Suprapubic skin (tissue), 4 donors: ENCODE measurements at places on chromosomes 12 and 14. TPM values are rescaled to one million over a fixed set of nuclear protein-coding genes. Genes with fewer than 3 reads are reported as not detected.

The LRP6 gene
- total RNA-seq = 28.1 TPM

The AKAP3 gene
- 1.4 TPM for total RNA-seq

DNA sequence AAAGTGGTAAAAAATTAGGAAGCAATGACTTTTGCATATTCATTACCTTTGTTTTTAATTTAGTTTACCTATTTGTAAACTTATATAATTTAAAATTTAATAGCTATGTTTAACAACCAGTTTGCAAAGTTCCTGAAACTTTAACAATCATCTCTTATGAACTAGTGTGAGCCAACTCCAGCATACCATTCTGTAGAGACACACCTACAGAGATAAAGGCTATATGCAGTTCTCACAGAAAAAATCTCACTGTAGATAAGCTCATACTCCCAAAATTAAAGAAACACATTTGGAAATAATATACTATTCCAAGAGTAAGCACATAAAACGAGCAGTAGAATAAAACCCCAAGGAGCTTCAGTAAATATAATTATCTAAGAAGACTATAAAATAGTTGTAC is 77.5 kb downstream of the CDK17 start:
- no peak for DNase-seq

- DNase-seq = no peak
Measured at GRCh38 chr12:42776396-42776795, 186.8 kb upstream of the PRICKLE1 start.

DNA sequence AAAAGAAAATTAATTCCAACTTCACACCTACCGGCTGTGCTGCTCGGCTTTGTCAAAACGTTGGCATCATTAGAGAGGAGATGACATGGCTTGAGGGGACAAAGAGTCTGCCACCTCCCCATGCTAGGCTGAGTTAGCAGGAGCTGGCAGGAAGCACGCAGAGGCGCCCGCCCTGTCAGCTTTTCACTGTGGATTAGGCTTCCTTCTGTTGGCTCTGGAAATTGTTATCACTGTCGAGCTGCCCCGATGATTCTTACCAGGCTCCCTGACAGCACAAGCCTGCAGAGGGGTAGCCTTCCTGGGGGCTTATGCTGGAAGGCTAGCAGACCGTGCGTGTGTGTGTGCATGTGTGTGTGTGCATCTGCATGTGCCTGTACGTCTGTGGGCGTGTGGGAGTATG is 490.9 kb upstream of the TBX3 start:
- DNase-seq = no peak

DNA sequence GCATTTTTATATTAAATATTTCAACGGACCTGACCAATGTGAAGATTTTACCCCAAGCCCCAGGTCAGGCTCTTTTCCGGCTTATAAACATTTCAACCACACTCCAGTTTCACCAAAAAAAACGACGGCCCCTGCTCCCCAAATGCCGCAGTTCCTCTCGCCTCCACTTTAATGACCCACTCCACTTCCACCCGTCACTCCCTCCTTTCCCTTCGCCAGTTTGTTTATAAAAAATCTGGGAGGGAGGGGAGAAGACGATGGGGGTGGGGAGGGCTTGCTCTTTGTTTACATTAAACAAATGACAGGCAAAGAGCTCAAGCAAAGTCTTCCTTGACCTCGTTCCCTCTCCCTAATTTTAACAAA is 5.4 kb downstream of the SIX6 start:
- no peak for DNase-seq
